ENCODE measurements at places on chromosomes 5 and 9.

GRCh38 chr9:125970340-125970739 is 223.2 kb downstream of the PBX3 start:
- no peak for DNase-seq

DNA sequence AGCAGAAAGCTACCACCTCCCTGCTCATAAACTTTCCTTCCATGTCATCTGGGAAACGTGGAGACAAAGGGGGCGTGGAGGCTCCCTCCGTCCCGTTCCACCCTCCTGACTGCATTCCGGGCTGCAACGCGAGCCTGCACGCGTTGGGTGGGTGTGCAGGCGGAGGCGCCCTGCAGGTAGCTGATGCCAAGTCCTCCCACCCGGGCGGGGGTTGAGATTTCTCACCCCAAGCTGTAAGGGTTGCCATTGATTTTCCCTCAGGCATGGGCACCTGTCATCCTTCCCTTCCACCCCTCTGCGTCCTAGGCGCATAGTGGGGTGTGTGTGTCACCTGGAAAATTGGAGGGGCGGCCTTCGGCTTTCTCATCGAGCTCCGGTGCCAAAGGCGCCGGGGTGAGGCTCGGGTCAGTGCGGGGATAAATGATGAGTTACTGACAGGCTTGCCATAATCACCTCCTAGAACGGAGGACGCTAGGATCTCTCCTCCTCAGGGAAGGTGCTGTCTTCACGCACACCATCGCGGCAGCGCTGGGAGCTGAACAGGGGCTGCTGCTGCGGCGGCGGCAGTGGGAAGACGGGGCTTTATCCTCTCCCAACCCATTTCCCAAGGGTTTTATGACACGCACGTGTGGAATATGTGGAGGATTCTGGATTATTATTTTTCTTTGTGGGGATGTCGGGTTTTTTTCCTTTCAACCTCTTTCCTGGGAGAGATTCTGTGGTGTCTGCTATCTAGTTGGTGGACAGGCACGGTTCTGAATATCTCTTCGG is 973 bp downstream of the PLPPR1 start:
- DNase-seq, result no peak

DNA sequence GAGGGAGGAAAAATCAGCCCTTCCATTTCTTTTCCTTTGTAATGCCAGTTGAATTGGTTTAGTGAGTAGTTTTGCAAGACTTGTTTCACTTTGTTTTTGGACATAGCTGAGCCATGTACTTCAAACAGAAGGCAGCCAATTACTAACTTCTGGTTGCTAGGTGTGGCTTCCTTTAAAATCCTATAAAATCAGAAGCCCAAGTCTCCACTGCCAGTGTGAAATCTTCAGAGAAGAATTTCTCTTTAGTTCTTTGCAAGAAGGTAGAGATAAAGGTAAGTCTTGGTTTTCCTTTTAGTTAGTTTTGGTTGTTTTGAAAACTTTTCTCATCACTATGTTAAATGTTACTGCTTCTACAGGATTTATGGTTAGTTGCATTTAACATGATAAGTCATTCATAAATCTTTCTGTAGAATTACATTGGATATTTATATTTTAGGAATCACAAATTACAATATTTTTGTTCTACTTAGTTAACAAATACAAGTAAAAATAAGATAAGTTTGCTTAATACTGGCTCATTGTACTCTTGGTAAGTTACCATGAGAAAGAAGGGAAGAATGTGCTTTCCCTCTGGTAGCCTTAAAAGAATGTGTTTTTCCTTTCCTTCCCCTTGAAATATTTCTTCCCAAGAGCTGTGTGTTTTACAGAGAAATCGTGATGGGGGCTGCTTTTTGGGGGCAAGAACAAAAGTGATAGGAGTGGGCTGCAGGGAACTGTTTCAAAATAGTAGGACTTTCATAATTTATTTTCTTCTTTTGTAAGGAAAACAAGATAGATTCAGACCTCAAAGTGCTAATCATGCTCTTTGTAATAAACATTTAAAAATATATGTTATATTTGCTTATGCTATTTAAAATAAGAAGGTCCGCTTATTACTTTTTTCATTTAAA is at the start of gene ANXA1:
Gene ANXA1, plus strand, starts transcription at position 213 of the 890 bp plus-strand sequence. CDS start 6,671 bp downstream, outside the sequence.
- peak; percentile 92 for DNase-seq

GRCh38 chr5:175672976-175673648 is 15.2 kb downstream of the HRH2 start:
- DNase-seq, result no peak

- DNase-seq, result no peak
These were observed 117.5 kb downstream of the TTC39B start for GRCh38 chr9:15189481-15189880.

- DNase-seq, result no peak
These were observed 7.1 kb upstream of the EGFL7 start for GRCh38 chr9:136655536-136656182.

GRCh38 chr5:77437194-77437593 is 54.9 kb downstream of the WDR41 start:
- DNase-seq, result no peak

GRCh38 chr5:36301858-36302603 is at the start of gene RANBP3L:
Gene RANBP3L, minus strand, starts transcription at chr5:36301902. Its CDS starts 486 bp downstream, at chr5:36301416.
- DNase-seq, result peak; percentile 74

DNA sequence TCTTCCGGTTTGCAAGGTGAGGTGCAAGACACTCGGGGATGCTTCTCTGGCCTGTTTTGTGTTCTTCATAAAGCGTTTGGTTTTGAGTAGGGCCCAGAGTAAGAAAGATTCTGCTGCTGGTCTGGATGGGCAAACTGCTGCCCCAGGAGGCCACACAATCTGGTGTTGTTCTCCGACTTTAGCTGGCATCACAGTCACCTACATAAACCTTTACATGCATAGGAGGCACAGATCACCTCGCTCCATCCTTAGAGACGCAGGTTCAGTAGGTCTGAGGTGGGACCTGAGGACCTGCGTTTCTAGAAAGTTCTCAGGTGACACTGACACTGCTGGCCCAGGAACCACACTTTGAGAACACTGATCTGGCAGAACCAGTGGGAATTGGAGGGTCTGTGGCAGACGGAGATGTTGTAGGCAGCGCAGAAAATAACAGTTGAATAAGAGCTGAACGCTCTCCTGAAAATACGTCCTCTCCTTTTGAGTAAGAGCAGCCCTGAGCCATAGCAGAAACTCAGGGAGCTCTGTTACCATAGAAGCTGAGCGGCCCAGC is 3.9 kb upstream of the SLC6A3 start:
- DNase-seq, result no peak

DNA sequence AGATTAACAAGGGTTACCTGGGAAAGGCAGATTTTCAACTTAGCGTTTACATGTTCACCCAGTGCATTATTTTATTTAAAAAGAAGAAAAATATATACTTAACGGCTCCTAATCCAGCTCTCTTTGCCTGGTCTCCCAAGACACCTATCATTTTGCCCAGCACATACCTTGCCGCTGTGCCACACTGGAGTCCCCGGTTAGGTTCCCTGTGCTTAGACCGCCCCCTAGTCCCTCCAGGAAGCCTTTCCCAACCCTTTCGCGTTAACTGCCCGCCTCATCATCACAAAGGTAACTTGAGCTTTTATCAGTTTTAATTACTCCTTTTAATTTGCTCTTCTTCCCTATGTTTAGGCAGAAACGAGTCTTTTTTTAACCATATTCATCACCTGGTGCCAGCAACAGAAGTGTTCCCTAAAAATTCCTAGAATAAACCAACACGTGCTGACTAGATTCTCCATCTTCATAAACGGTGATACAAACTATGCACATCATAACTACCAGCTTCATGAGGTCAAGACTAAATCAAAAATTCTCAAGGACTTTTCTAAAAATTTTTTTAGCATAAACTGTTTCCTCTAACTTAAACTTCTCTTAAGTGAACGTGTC is 19.7 kb downstream of the DNAJA1 start:
- peak; percentile 24 for DNase-seq

Data from fibroblast of gingiva (primary cell).